ENCODE measurements at places on chromosomes 11 and 22. TPM values are rescaled to one million over a fixed set of nuclear protein-coding genes. Genes with fewer than 3 reads are reported as not detected.

DNA sequence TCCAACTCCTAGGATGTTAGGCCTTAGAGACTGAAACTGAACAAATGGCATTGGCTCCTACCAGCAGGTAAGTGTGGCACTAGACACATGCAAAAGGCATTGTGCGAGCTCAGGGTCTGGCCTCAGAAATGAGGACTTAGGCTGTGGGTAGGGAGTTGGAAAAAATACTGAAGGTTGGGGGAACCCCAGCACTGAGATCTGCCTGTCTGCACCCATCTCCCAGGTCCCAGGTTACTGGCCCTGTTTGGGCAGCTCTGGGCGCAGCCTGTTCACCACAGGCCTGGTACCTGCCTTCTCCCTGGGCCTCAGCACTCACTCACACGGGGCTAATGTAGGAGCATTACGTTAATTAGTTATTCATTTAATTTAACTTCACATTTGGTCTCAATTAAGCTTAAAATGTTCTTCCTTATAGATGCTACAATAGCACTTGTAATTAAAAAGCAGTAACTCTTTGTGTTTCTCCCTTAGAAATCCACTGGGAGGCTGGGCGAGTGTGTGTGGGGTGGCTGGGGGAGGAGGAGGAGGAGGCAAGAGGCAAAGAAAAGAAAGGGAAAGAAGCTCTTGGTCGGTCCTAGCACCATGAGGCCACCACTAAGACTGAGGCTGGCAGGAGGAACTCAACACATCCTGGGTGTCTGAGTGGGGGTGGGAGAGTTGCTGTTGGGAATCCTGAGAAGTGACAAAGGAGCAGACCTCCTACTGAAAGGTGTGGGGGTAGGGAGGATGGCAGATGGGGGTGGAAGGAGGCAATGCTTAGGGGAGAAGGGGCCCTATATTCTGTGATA, 19.4 kb downstream of the TMEM218 start:
- no peak for DNase-seq

GRCh38 chr11:68778205-68778604, 26.9 kb upstream of the TESMIN start:
- DNase-seq, result no peak

- no peak for DNase-seq
Measured at GRCh38 chr11:130085671-130086290, 16.1 kb downstream of the APLP2 start.

GRCh38 chr22:38132794-38133193, 22.3 kb upstream of the BAIAP2L2 start:
- no peak for DNase-seq

GRCh38 chr22:23138584-23139435, 3.0 kb downstream of the RSPH14 start:
- no peak for DNase-seq

GRCh38 chr11:102420547-102420946, 32.0 kb downstream of the TMEM123 start:
- DNase-seq, result no peak

DNA sequence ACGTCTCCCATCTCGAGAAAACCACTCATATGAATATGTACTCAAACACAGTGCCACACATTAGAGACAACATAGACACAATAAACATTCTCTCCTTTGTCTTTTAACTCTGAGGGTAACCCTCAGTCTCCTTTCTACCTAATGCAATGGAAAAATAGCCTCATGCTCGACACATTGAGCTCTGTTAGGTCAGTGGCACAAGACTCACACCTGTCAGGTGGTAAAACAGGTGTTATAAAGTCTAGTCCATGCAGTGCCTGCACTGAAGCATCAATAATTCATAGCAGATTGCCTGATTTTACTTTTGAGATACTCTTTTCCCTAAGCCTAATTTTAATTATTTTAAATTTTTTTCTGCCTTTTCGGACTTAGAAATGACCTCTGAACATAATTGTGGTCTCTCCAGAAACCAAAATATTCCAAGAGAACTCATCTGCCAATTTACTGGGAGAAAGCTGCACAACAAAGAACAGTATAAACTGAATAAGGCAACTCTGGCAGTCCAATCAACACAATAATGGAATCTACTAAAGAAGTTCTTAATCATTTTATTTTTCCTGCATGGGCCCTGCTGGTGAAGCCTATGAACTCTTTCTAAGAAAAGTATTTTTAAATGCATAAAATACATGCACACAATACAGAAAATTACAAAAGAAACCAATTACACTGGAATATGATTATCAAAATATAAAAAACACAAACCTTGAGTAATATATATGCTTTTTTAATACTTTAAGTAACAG, 9.9 kb downstream of the RDX start:
- DNase-seq, result no peak

- DNase-seq, result no peak
Measured at GRCh38 chr22:37472418-37473006, 13.7 kb downstream of the MFNG start.

The BARX2 gene
- total RNA-seq, result not detected

The KBTBD3 gene
- 10.6 TPM for total RNA-seq

The DEUP1 gene
- 0.82 TPM for total RNA-seq

The FZD4 gene
- total RNA-seq, result 19.6 TPM
